Activated CD8-positive, alpha-beta T cell treated with anti-CD3 and anti-CD28 coated beads for 36 hours (primary cell): ENCODE measurements at places on chromosomes 1 and 21. TPM values are rescaled to one million over a fixed set of nuclear protein-coding genes. Genes with fewer than 3 reads are reported as not detected.

Gene SLC35A3
- 19.3 TPM for total RNA-seq

Gene PRDM15
- total RNA-seq: 14.5 TPM

Gene FMOD
- total RNA-seq: 1.4 TPM

- DNase-seq: no peak
- H3K4me3 ChIP-seq: no peak overlapping the region
- H3K4me1 ChIP-seq: peaks cover 3% of the 10 kb centered on the region
- H3K27ac ChIP-seq: no peak overlapping the region
Observed at GRCh38 chr1:156789621-156790318, 22.4 kb downstream of the PRCC start.

DNA sequence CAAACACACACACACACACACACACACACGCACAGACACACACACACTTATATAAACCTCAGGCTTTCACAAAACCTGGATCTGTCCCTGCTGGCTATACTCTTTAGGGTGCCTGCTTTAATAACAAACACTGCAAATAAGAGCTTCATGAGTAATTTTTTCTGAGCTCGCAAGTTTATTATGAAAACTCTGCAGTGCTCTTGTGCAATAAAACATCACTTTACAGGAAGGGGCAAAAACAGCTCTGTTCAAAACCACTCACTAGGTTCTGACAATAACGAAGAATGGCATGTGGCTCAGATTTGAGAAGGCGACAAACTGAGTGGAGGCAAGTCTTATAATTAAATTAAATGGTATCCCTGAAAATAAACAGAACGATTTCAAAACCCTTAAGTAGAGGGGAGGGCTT is 42.6 kb upstream of the CTPS1 start:
- H3K4me3 ChIP-seq: no peak overlapping the region
- H3K27ac ChIP-seq: no peak overlapping the region
- H3K36me3 ChIP-seq: no peaks in the 10 kb centered on the region
- DNase-seq: no peak
- H3K27me3 ChIP-seq: no peaks in the 10 kb centered on the region

GRCh38 chr1:173478094-173478674 is 1.0 kb downstream of the PRDX6 start:
- peak overlapping the region; percentile 76 for H3K4me3 ChIP-seq
- H3K4me1 ChIP-seq: peaks cover 62% of the 10 kb centered on the region
- H3K27ac ChIP-seq: peak overlapping the region; percentile 90
- H3K36me3 ChIP-seq: peaks cover 45% of the 10 kb centered on the region
- DNase-seq: no peak
- no peaks in the 10 kb centered on the region for H3K27me3 ChIP-seq

GRCh38 chr1:160935527-160936258 is 18.9 kb downstream of the ITLN2 start:
- no peak overlapping the region for H3K4me3 ChIP-seq
- H3K27me3 ChIP-seq: peaks cover 3% of the 10 kb centered on the region
- no peak overlapping the region for H3K27ac ChIP-seq
- DNase-seq: no peak
- H3K36me3 ChIP-seq: no peaks in the 10 kb centered on the region

DNA sequence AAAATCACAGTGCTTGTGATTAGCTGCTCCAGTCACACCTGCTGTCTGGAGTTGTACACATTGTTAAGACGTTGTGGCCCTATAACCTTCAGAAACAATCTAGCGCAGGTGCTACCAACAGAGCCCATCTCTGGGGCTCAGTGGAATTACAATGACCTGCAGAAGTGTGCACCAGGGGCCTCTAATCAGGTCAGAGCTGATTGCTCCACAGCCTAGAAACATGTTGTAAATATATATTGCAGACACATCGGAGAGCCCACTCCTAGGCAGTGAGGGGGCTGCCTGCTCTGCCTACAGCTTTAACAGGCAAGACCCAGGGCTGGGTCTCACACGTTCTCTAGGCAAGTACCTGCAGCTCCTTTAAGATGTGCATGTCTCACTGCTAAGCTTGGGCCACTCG is 302.0 kb downstream of the SIPA1L2 start:
- H3K4me3 ChIP-seq: no peak overlapping the region
- DNase-seq: no peak
- H3K27me3 ChIP-seq: peaks cover 7% of the 10 kb centered on the region
- H3K4me1 ChIP-seq: no peaks in the 10 kb centered on the region
- no peak overlapping the region for H3K27ac ChIP-seq
- H3K36me3 ChIP-seq: no peaks in the 10 kb centered on the region

GRCh38 chr21:46185716-46186115 is 1.5 kb upstream of the SPATC1L start:
- peak overlapping the region; percentile 38 for H3K27ac ChIP-seq
- H3K4me3 ChIP-seq: peak overlapping the region; percentile 77
- peaks cover 18% of the 10 kb centered on the region for H3K4me1 ChIP-seq
- DNase-seq: no peak
- no peaks in the 10 kb centered on the region for H3K27me3 ChIP-seq

GRCh38 chr1:224727351-224728289 is 111.5 kb downstream of the CNIH3 start:
- H3K36me3 ChIP-seq: no peaks in the 10 kb centered on the region
- no peaks in the 10 kb centered on the region for H3K4me1 ChIP-seq
- DNase-seq: no peak
- H3K27me3 ChIP-seq: no peaks in the 10 kb centered on the region
- H3K27ac ChIP-seq: no peak overlapping the region
- H3K4me3 ChIP-seq: no peak overlapping the region

GRCh38 chr1:66043186-66043585 is 250.5 kb downstream of the PDE4B start:
- H3K4me3 ChIP-seq: no peak overlapping the region
- DNase-seq: no peak
- no peaks in the 10 kb centered on the region for H3K4me1 ChIP-seq
- H3K27me3 ChIP-seq: peaks cover 17% of the 10 kb centered on the region
- H3K27ac ChIP-seq: no peak overlapping the region
